DMS79 treated with DMSO at 0.1 percent for 48 hours (cell line): ENCODE measurements at places on chromosomes 3 and 15.

DNA sequence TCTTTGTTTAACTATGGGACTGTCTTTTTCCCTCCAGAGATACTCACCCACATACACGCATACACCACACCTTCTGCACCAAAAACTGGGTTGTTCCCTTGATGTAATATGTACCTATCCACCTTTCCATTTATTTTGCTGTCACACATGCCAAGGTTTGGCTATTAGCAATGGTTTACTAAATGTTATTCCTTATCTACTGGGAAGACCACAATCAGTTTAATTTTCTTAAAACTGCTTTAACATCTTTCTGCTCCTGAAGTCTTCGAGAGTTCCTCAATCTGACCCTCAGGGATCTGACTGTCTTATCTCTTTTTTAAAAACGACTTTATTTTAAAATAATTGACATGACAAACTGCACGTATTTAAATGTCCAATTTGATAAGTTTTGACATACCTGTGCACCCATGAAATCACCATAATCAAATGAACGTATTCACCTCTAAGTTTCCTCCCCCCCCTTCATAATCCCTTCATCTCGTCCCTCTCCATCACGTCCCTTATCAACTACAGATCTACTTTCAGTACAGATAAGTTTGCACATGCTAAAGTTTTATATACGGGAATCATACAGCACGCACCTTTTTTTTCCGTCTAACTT is 805 bp upstream of the TRPM7 start:
- no peak for DNase-seq

GRCh38 chr3:10444511-10444910 is 60.9 kb downstream of the ATP2B2 start:
- DNase-seq, result no peak

DNA sequence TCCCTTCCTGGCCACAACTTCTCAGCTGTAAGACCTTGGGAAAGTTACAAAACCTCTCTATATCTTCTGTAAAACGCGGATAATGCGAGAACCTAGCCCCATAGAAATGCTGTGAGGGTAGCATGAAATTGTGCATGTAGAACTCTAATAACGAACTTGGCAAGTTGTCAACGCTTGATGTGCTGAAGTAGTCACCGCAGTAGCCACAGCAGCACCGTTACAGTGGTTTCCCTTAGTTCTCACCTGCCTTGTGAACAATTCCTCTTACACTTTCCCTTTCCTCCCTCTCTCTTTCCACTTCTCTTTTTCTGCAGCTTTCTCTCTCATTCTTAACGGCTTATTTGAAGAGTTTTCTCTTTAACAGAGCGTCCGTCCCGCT is 447 bp upstream of the SHQ1 start:
- DNase-seq, result peak; percentile 26

DNA sequence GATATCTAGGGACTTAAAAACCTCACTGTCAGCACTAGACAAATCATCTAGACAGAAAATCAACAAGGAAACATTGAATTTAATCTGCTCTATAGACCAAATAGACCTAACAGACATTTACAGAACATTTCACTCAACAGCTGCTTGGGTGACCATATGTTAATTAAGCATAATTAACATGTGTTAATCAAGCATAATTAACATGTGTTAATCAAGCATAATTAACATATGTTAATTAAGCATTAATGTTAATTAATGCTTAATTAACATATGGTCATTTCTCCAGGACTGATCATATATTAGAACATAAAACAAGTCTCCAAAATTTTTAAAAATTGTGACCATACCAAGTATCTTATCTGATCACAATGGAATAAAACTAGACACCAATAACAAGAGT is 137.3 kb upstream of the MME start:
- DNase-seq, result no peak

DNA sequence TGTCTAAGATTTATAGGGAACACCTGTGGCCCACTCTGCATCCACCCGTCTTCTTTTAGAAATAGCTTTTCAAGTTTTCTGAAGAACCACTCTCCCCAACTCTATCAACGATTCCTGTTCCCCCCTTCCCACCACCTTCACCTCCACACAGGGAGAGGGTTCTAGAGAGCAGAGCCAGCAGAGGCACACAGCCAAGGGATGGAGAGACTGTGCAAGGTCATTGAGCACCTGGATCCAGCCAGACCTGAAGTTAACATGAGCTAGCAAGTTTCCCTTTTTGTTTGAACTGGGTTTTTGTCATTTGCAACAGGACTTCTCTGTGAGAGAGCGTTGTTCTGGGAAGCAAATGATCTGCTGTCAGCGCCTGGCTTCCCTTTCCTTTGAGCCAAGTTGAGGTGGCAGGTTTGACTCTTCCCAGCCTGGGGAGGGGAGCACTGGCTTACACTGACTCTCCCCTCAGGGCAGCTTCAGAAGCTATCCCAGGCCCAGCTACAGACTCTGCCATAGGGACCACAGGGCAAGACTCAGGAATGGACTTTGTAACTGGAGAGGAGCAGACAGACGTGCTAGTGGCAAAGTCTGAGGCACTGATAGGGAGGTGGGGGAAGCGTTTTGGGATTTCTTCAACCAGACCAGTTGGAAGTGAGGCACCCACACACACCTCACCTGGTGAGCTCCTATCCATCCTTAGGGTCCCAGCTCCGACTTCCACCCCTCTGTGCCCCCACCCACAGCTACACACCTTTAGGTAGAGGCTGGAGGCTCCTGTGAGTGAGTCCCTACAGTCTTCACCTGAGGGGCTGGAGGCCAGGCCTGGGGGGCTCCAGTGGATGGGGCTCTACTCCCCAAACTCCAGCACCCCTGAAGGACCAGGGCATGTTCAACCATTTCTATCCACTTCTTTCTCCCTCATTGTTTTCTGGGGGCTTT is 19.4 kb upstream of the PLXNA1 start:
- no peak for DNase-seq

DNA sequence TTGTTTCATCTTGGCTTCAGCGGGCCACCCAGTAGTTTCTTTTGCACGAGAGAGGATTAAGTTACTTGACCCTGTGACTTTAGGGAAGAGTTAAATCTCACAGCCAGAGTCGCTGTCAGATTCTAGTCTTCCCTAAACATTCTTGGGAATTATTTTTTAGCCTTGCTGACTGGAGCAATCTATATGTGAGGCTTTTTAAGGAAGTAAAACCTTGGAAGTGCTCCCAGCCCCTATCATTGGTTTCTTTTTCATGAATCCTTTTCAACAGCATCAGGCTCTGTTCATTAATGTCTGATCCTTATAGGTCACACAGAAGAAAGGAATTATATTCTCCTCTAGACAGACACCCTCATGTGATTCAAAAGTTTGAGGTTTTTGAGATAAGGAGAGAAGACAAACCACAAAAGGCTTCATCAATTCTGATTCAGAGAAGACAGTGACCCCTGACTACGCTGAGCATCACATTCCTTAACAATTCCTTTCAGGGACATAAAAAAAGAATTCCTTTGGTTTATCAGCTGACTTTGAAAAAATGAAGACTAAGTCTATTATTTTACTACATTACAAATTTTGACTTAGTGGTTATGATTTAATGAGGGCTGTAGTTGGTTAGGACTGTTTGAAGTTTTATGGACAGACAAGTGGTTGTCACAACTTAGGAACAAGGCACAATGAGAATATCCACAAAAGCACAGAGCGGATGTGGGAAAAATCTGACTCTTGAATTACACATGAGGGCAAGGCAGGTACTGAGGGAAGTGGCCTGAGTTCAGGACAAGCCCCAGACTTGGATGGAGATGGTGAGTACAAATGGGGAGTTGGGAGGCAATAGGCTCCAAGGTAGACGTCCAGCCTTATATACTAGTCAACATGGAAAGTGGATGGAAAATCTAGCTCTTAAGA is 171.1 kb upstream of the STT3B start:
- DNase-seq, result no peak

GRCh38 chr3:8450618-8451017 is 51.0 kb upstream of the LMCD1 start:
- no peak for DNase-seq

DNA sequence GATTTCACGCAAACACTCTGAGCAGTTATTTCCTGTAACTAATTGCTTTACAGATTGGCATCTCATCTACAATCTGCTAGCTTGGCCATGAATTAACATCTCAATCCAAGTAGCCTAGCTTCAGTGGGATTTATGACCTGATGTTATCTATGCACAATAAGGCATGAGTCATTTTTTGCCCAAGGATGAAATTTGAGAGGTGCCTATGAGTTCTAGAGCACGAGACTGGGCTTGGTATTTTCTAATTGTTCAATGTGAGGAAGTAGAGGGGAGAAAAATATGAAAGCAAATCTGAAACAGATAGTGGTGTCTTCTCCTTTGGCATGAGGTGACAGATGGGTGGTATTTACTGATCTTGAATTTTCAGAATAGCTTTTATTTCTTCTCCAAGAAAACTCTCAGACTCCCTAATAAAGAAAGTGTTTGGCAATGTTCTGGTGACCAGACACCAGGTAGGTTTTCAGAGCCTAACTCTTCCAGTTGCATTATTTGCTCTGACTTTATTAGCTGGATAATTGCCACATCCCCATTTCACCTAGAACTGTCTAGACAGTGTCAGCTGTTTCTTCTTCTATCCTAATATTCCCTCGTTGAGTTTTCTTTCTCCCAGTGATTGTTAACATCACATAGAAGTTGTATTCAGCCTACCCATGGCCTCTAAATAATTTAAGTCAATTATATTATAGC is 301.0 kb upstream of the UMPS start:
- peak; percentile 69 for DNase-seq

GRCh38 chr3:159260049-159260662 is 458.3 kb downstream of the MFSD1 start:
- DNase-seq, result peak; percentile 48

DNA sequence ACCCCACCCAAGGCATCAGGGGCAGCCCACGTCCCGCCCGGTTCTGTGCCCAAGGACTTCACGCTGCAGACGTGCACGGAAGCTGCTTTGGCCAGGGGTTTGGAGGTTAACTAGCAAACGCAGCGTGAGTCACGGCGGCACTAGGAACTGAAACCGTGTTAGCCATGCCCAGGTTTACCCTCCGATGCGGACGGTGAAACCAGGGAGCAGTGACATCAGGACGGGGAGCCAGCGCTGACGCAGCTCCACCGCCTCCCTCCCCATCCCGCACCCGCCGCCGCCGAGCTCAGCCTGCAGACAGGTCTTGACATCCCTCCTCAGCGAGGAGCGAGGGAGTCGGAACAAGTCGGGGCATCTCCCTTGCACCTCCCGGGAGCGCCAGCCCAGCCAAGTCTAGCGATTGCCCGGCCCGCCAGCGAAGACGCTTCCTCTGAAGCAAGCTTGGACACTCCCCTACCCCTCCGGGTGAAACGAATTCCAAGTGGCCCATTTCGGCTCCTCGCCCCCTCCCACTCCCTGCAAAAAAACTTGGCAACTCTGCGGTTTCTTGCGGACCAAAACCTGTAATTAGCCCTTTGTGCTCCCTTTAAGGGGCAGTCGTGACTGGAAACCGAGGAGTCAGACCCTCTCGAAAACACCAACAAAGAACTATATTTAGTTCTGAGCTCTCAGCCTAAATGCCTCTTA is 1.4 kb upstream of the RAP2B start:
- no peak for DNase-seq

DNA sequence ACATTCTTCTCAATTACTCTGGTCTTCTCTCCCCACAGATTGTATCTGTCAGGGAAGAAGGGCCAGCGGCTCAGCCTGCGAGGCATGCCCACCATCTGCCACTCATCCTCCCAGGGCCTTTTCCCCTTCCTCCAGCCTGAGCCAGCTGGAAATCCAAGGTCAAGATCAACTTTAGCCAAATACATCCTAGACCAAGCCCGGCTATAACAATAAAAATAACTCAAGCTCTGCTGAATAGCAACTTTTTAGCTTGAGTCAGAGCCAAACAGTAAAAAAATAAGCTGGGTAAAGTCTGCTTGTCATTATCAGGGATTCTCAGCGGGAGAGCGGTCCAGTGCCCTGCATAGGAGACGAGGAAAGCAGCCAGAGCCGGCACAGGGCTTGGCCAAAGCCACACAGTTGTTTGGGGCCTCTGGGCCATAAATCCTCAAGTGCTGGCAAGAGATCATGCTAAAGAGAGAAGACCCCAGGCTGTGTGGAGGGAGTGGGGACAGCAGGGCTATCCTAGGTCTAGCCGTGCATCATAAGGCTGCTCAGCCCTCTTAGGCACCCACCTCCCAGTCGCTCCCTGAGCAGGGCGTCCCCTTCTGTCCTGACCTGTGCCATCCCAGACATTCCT is 76.2 kb upstream of the HERC1 start:
- DNase-seq, result no peak

- DNase-seq, result no peak
Observed at GRCh38 chr3:106018929-106019550, 150.2 kb upstream of the CBLB start.

- DNase-seq, result peak; percentile 28
Observed at GRCh38 chr3:177300842-177301241, 103.6 kb upstream of the TBL1XR1 start.

DNA sequence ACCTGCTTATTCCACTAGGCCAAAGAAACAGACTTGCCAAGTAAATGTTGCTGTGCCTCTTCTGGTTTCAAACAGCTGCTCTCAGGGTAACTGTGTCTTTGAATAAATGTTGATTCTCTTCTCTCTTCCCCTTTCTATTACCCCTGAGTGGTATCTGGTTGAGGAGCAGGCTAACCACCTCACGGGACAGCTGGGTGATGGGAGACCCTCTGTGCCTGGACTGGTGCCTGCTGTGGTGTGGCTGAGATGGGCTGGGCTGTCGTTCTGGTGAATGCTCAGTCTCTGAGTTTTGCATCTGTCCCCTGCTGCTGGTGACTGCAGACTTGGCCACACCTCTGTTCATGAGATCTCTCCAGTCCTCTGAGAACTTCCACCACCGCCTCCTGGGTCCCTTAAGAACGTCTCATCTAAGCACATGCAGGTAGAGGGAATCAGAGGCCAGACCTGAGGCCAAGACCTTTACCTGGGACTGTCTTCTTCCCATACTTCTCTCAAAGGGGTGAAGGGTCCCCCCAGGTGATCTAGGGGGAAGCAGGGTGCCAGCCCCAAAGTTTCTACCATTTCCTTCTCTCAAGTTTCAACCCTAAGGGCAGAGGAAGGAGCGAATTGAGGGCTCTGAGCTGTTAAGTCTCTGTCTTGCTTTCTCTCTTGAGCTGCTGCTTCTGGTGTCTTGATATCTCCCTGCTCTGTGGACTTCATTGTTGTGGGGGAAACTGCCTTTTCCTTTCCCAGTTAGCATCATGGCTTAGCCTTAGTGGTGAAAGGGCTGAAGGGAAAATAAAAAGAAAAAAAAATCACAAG is 252.9 kb downstream of the EBLN2 start:
- no peak for DNase-seq

- DNase-seq, result no peak
Observed at GRCh38 chr3:106542101-106542769, 673.4 kb upstream of the CBLB start.

DNA sequence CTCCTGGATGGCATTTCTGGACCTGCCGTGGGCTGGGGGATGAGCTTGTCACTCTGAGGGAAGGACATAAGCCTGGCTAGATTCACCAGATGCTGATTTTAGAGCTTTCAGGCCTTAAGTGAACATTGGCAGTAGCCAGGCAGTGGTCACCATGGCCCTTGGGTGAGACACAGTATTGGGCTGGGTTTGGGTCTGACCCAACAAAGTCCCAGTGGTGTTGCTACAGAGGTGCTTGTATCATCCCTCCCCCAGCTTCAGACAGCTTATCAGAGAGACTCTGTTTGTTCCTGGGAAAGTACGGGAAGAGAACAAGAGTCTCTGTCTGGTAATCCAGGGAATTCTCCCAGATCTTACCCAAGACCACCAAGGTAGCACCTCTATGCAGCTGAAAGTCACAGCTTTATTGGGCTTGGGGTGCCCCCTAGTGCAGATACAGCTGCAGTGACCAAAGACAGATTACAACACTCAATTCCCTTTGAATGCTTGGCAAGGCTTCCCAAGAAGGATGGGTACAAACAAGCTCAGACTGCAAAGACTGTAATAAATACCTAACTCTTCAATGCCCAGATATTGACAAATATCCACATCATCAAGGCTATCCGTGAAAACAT is 9.8 kb upstream of the RUVBL1 start:
- DNase-seq, result peak; percentile 15
